Activated CD4-positive, alpha-beta T cell treated with anti-CD3 and anti-CD28 coated beads, Interleukin-2, amount 10 ng/mL, durations not matched to agents 24 days and 14 days (primary cell): ENCODE measurements at places on chromosomes 7 and 10.
A peak's percentile ranks its signal among the peaks of the same experiment; 100 is the strongest.

- peaks cover 33% of the 10 kb centered on the region for H3K4me1 ChIP-seq
- H3K27me3 ChIP-seq = peaks cover 10% of the 10 kb centered on the region
- H3K4me3 ChIP-seq = no peak overlapping the region
- peak overlapping the region; percentile 24 for H3K27ac ChIP-seq
- H3K36me3 ChIP-seq = no peaks in the 10 kb centered on the region
- no peak for DNase-seq
Observed at GRCh38 chr10:3482200-3482993, 302.6 kb downstream of the KLF6 start.

DNA sequence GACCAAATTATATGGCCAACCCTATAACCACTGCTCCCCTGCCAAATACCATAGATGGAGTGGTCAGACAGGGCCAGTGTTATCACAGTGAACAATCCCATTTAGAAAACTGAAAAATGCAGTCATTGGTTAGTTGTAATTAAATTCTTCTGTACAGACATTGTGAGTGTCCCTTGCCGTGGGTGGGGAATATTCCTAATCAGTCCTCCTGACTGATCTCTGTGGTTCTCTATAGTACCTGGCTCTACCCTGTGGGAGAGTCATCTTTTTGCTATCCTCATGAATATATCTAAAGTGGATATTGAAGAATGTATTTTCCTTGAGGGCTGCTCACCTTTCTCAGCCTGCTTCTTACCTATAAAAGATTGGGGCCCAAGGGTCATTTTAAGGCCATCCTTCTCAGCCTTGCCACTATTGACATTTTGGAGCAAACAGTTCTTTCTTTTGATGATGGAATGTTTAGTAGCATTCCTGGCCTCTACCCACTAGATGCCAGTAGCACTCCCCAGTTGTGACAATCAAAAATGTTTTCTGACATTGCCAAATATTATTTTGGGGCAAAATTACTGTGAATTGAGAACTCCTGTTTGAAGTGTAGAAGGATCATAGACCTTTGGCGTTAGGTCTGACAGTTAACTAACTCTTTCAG is 110.2 kb downstream of the MAPK8 start:
- H3K36me3 ChIP-seq = peaks cover 22% of the 10 kb centered on the region
- H3K27ac ChIP-seq = no peak overlapping the region
- DNase-seq = no peak
- H3K4me1 ChIP-seq = peaks cover 3% of the 10 kb centered on the region
- H3K27me3 ChIP-seq = no peaks in the 10 kb centered on the region

- no peak for DNase-seq
- no peak overlapping the region for H3K4me3 ChIP-seq
- peaks cover 2% of the 10 kb centered on the region for H3K27me3 ChIP-seq
- H3K4me1 ChIP-seq = no peaks in the 10 kb centered on the region
Observed at GRCh38 chr10:69484736-69485135, 33.5 kb downstream of the TSPAN15 start.

GRCh38 chr7:132419542-132419941 is 156.7 kb downstream of the PLXNA4 start:
- DNase-seq = no peak
- H3K27ac ChIP-seq = no peak overlapping the region
- H3K27me3 ChIP-seq = peaks cover 30% of the 10 kb centered on the region
- peaks cover 11% of the 10 kb centered on the region for H3K36me3 ChIP-seq

GRCh38 chr10:64394744-64395143 is 873.5 kb downstream of the REEP3 start:
- H3K27ac ChIP-seq = no peak overlapping the region
- no peaks in the 10 kb centered on the region for H3K4me1 ChIP-seq
- H3K36me3 ChIP-seq = no peaks in the 10 kb centered on the region
- H3K4me3 ChIP-seq = no peak overlapping the region

GRCh38 chr7:146002431-146003078 is 114.0 kb upstream of the CNTNAP2 start:
- no peak overlapping the region for H3K4me3 ChIP-seq
- H3K36me3 ChIP-seq = no peaks in the 10 kb centered on the region
- H3K27ac ChIP-seq = no peak overlapping the region
- no peaks in the 10 kb centered on the region for H3K4me1 ChIP-seq
- no peak for DNase-seq
- H3K27me3 ChIP-seq = no peaks in the 10 kb centered on the region

GRCh38 chr7:3154881-3155494 is 111.3 kb upstream of the CARD11 start:
- no peak overlapping the region for H3K4me3 ChIP-seq
- no peaks in the 10 kb centered on the region for H3K36me3 ChIP-seq
- peaks cover 4% of the 10 kb centered on the region for H3K27me3 ChIP-seq
- H3K27ac ChIP-seq = no peak overlapping the region
- DNase-seq = peak; percentile 89

- H3K27ac ChIP-seq = no peak overlapping the region
- H3K36me3 ChIP-seq = no peaks in the 10 kb centered on the region
- no peak overlapping the region for H3K4me3 ChIP-seq
- H3K27me3 ChIP-seq = peaks cover 18% of the 10 kb centered on the region
- no peaks in the 10 kb centered on the region for H3K4me1 ChIP-seq
- no peak for DNase-seq
Observed at GRCh38 chr7:102859084-102859798, 53.6 kb upstream of the LRRC17 start.

GRCh38 chr10:14240253-14241189 is 90.2 kb downstream of the FRMD4A start:
- no peak overlapping the region for H3K4me3 ChIP-seq
- no peaks in the 10 kb centered on the region for H3K27me3 ChIP-seq
- no peak for DNase-seq
- no peaks in the 10 kb centered on the region for H3K36me3 ChIP-seq
